K562 (cell line): ENCODE measurements at places on chromosomes 2 and 18.

- no peak for DNase-seq
These were observed 1166.3 kb upstream of the ACVR2A start for GRCh38 chr2:146678516-146678915.

GRCh38 chr2:139165041-139165440, 384.9 kb upstream of the NXPH2 start:
- no peak for DNase-seq

- DNase-seq, result no peak
These were observed 6.7 kb downstream of the AOX1 start for GRCh38 chr2:200592406-200593075.

DNA sequence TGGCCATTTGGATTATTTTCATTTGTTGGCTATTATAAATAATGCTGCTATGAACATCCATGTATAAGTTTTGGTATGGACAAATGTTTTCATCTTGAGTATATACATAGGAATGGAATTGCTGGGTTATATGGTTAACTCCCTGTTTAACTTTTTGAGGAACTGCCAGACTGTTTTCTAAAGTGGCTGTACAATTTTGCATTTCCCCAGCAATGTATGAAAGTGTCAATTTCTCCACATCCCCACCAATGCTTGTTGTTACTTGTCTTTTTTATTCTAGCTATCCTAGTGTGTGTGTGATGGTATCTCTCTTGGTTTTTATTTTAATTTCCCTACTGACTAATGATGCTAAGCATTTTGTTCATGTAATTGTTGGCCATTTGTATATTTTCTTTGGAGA, 90.6 kb upstream of the CYP26B1 start:
- DNase-seq, result no peak

DNA sequence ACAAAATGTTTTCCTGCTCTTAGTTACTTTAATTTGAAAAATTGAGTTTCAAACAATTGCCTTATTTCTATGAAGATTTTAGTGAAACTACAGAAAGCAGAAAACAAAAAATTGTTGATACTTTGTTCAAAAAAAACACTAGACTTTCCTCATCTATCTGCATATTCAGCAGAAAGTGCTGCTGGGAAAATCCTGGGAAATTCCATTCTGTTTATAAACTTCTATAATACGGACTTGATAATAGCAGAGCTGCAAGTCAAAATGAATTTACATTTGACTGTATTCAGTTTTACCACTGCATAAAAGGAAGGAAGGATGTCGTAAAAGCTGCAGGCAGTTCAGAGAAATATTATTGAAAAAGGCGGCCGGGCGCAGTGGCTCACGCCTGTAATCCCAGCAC, 24.9 kb upstream of the ERICH2 start:
- no peak for DNase-seq

DNA sequence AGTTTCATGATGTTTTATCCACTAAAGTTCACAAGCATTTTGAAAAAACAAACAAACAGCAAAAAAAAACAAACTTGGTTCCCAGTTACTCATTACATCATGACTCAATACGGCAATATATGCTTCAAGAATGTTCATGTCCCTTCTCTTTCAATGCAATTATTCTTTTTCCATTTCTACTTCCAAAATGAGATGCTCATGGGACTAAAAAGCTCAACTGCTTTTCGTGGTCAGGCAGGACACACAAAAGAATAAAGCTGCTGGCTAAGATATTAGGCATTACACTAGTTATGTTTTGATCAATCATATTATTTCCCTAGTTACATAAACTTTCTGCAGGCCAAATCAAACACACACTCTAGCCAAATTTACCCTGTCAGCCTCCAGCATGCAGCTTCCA, 301.3 kb downstream of the EPHA4 start:
- DNase-seq, result no peak

GRCh38 chr18:31679791-31680432, 4.5 kb downstream of the B4GALT6 start:
- no peak for DNase-seq

GRCh38 chr18:23131693-23132319, 3.5 kb upstream of the CABLES1 start:
- peak; percentile 85 for DNase-seq

- DNase-seq, result peak; percentile 52
These were observed 42.5 kb downstream of the SDC1 start for GRCh38 chr2:20182241-20182931.

DNA sequence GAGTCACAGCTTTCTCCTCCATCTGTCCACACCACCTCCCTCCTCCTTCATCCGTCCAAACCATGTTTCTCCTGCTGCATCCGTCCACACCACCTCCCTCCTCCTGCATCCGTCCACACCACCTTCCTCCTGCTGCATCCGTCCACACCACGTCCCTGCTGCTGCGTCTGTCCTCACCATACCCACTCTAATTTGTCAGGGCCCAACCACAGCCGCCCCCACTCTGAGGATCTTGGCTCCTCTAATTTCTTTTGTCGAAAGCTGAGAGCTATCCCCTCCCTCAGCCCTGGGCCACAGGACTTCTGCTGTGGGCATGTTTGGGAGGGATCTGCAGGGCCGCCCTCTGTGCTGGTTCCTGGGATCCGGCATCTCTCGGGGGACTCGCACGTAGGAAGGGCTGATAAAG, 67.4 kb downstream of the TPO start:
- no peak for DNase-seq

GRCh38 chr2:83959266-83959665, 499.8 kb downstream of the SUCLG1 start:
- DNase-seq, result no peak

GRCh38 chr2:242063436-242063835, 193.9 kb downstream of the RTP5 start:
- no peak for DNase-seq

GRCh38 chr2:160557903-160558302, 64.3 kb upstream of the RBMS1 start:
- no peak for DNase-seq

DNA sequence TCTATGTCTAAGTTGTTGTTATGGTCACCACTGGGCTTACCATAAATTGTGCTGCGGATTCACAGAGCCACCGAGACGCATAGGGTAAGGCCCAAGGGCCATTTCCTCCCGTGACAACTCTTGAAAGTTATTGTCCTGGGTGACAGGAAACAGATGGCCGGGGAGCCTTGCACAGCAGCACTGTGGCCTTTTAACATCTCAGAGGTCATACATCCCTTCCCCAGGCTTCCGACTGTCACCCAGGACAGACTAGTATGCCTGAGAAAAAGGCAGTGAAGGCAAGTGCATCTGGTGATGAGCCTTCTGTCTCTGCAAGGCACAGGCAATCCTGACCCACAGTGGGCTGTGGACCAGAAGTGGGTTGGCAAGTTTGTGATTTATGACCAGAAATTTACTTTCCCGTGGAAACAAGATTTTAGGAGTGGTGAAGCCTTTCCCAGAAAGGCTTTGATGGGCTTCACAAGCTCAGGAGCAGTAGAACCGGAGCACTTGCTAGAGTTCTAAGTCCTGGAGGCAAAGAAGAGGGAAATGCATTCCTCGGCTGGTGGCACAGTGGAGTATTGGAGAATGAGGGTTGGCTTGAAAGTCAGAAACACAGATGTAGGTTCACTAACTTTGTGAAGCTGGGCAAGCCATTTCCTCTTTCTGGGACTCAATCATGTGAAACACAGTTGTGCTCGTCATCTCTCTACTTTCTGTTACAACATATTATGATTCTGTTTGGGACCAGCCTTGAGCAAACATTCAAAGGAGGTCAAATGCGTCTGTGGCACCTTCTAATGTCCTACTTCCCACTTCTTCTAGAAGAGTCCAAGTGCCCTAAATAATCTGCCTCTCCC, 2.0 kb upstream of the CAPN14 start:
- DNase-seq, result no peak

DNA sequence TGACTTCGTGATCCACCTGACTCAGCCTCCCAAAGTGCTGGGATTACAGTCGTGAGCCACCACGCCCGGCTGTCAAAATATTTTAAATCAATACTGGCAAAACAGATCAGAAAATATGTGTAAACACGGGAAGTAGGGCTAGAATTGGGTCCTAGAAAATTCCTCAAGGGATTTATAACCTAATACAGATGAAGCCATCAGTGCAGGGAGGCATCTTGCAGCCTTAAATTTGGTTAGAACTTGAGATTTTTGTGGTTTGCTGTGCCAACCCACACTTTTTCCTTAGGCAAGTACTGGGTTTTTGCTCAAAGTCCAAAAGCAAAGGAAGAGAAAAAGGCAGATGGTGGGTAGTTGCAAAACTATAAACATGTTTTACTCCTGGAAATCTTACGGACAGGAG, 33.7 kb upstream of the NFE2L2 start:
- no peak for DNase-seq

- no peak for DNase-seq
These were observed 10.8 kb downstream of the GBX2 start for GRCh38 chr2:236157366-236157765.

- no peak for DNase-seq
These were observed 443.9 kb upstream of the VRK2 start for GRCh38 chr2:57602733-57603132.

DNA sequence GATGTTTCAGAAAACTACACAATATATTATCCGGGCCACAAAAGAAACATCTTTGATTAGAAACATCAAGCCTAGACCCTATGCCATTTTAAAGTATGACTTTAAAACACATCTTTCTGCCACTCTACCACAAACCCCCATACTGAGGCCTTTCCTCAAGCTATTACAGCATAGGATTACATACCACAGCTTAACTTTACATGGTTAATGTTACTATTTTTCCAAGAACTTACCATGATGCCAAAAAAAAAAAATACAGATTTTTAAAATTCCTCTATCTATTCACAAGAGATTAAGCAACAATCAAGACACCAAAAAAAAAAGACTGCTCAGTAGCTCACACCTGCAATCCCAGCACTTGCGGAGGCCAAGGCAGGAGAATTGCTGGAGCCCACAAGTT, 9.0 kb downstream of the NCKAP1 start:
- no peak for DNase-seq
